Hematopoietic multipotent progenitor cell treated with erythropoietin and hydrocortisone succinate and interleukin-3 and kit ligand, for 17 days (in vitro differentiated cells): ENCODE measurements at places on chromosomes 4 and X.

- no peak for DNase-seq
Measured at GRCh38 chrX:14125462-14125861, 95.8 kb upstream of the GEMIN8 start.

DNA sequence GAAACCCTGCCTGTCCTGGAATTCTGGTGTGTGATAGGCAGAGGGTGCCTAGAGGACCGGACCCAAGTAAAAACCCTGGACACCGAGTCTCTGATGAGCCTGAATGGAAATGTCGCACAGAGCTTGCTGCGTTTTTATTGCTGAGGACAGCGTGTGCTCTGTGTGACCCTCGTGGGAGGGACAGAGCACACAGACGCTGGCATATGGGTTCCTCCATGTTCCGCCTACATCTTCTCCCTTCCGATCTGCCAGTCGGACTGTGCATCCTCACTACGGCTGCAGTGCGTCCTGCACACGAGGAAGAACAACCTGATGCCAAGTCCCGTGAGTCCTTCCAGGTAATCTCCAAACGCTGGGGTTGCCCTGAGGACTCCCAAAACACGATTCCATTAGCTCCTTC, 68.3 kb downstream of the AFAP1 start:
- DNase-seq, result no peak

- no peak for DNase-seq
Measured at GRCh38 chrX:20361081-20361889, 94.6 kb upstream of the RPS6KA3 start.

DNA sequence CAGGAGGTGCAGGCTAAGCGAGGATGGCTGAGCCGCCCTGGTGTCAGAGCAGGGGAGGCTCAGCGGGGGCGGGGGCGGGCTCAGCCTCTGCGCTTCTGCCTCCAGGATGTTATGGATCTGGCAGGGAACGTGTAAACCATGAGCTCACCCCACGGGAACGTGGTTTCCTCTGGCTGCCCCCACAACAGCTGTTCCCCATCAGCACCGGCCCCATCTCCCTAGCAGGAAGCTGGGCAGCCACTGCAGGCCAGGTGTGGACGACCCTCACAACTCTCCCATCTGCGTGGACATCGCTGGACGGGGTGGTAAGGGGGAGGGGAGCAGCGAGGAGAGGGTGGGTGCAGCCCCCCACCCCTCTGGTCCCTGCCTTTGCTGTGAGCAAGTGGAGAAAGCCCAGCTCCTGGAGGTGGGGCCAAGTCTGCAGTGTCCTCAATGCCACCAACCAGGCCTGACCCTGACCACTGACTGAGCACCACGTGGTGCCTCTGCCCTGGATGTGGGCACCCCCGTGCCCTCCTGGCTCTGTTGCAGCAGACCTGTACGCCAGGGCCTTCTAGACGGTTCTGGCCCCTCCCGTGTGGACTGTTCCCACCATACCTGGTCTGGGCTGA, 28.1 kb upstream of the SPON2 start:
- DNase-seq, result no peak

DNA sequence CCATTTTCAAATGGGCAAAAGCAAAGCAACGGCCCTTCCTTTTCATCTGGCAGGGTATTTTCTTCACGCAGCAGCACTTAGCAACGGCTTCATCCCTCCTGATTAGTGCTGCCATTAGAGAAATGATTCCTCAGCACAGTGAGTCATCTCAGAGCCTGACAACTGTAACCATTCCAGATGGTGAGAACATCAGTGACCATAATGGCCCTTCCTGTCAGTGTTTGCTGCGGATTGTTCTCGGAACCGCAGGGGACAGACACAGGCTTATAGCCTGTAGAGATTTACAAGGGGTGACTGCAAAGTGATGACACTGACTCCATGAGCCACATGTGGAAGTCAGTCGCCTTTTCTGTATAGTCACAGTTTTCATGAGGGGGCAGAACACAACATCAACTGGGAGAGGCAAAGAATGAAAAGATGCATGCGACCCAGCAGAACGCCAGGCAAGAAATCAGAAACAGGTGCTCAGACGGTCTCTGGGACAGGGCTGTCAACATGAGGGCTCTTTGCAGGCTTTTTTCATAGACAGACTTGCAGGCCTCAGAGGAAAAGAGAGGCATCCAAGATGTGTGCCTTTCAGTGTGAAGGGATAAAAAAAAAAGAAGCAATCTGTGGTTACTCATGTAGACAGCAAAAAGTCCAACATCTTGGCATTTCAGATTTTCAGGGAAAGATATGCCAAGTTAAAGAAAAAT, 69.9 kb upstream of the FBXW7 start:
- no peak for DNase-seq

DNA sequence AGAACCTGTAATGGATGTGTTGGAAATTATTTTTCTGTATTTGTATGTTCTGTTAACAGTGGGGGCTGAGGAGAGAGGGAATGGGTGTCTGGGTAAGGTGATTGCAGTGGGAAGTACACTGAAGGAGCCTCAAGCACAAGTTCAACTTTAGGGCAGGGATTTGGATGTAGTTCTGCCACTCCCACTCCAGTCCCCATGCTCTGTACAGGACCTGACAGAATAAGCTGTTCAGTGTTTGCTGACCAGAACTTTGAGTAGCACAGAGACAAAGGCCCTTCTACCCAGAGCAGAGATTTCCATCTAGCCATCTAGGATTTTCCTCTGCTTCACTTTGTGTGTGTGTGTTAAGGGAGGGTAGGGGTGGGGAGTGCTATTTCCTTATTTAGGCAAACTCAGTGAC, 49.2 kb downstream of the VSIG4 start:
- DNase-seq, result no peak

- DNase-seq, result no peak
Measured at GRCh38 chr4:169870507-169870906, 112.8 kb upstream of the HPF1 start.

DNA sequence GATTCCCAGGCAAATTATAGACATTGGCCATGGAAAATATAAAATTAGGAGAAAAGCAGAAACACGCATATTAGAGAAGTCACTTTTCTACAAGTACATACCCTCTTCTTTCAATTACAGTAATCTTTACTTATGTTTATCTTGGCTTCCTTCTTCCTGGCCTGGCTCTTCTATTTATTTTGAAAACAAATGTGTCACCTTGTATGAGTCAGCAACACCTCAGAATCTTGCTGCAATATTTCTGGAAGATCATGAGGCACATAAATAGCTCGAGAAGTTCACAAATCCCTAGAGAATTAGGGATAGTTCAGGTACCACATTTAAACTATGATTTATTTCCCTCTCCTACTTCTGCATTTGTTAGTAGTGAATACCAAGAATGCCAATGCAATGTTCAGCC, 124.6 kb downstream of the ANOS1 start:
- no peak for DNase-seq

GRCh38 chrX:12711435-12712040, 79.7 kb upstream of the PRPS2 start:
- DNase-seq, result no peak

- DNase-seq, result no peak
Measured at GRCh38 chr4:88822034-88822789, 124.6 kb upstream of the NAP1L5 start.

DNA sequence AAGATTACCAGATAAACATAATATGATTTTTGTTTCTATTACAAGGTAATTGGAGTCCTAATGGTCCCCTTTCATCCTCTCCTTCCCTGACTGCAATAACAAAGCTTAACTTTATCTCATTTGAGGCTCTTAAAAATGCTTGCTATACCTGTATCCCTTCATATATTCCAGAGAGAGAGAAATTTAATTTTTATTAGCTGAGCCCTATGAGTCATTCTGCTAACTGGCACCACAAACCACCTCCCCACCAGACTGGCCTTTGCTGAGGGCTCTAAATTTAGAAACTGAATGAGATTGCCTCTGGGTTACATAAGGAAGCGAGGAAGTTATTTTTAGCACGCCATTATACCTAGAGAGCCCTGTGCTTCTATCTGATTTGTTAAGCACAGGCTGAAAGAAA, 27.4 kb downstream of the CBLL2 start:
- DNase-seq, result no peak

DNA sequence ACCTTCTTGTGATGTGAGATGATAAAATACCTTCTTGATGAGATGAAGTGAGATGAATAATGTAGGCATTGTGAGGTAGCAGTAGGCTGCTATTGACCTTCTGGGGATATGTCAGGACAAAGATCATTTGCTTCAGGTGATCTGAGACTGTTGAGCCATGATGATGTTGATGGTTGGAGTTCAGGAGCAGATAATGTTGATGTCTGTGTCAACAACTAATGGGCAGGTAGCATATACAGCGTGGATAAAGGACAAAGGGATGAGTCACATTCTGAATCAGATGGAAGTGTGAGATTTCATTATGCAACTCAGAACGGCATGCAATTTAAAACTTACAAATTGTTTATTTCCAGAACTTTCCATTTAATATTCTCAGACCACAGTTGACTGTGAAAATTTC, 57.3 kb downstream of the RAP1GDS1 start:
- no peak for DNase-seq

DNA sequence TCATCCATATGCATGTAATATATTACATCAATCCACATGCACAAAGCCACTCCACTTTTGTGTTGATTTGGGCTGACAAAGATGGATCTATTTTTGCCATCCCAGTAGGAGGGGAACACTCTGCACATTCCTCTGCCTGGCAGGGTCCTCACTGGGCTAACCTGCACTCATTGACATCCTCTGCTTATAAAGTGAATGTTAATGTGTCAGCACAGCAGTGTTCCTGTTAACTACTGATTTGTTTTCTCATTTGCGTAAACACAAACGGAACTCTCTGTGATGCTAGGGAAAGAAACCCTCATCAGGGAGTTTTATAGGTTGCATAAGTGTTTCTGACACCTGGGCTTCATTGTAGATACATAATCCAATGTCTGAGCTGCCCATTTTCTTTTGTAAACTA, 826.0 kb downstream of the RAB28 start:
- no peak for DNase-seq

- DNase-seq, result no peak
Measured at GRCh38 chrX:69051901-69052300, 113.4 kb downstream of the PJA1 start.

DNA sequence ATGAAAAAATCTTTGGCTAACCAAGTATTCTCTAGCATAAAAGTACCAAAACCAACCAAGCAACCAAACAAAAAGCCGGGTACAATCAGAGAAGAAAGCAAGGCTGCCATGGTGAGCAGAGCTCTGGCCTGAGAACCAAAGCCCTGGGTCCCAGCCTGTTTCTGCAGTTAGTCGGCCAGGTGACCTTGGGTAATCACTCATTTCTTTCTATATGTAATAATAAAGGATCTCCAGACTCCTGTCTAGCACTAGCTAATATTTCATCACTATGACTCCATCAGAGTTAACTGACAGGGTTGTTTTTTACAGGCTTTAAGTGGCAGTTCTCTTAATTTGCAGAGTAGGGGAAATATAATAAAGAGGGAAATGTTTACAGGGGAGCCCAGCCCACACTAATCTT, 34.0 kb upstream of the RASGEF1B start:
- DNase-seq, result no peak

DNA sequence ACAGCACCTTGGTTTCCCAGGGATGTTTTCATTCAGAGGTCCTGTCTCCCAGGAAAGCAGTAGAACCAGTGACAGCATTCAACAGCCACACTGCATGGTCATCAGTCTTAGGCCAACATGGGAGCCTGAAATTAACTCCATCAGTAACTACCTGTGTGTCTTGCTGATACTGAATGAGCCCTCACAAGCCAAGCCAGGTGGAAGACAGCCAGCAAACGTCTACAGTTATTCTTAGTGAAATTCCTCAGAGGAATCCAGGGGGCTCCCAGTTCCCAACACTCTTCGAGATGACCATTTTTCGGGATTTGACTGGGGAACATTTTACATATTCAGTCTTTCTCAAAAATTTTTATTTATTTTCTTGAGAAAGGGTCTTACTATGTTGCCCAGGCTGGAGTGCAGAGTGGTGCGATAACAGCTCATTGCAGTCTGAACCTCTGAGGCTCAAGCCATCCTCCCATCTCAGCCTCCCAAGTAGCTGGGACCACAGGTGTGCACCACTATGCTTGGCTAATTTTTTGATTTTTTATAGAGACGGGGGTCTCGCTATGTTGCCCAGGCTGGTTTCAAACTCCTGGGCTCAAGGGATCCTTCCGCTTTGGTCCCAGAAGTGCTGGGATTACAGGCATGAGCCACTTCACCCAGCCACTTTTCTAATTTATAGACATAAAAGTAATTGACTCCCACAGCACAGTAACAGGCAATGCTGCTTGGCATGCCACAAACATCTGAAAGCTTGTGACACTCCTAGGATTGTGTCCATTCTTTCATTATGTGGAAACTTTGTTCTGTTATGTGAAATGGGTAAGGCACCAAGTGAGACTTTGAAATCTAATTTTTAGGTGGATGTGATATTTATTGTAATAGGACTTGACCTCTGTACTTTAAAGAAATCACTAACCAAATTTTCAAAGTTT, 116.9 kb downstream of the SOWAHB start:
- DNase-seq, result no peak

DNA sequence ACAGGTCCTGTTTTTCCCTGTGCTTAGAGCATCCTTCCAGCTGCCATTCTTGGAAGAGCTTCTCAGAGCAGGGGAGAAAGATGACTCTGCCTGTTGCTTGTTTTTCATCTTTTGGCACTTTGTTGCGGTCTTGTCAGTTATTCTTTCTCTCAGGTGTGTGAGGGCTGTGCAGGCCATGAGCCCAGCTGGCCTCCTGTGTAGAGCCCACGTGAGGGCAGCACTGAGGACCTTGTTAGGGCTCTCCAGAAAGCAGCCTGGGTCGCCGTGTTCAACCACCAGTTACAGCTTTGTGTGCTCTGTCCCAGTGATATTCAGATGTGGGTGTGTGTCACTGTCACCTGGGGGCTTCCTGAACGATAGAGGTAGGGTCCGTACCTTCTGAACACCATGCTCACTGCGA, 52.8 kb downstream of the NOP14 start:
- no peak for DNase-seq

DNA sequence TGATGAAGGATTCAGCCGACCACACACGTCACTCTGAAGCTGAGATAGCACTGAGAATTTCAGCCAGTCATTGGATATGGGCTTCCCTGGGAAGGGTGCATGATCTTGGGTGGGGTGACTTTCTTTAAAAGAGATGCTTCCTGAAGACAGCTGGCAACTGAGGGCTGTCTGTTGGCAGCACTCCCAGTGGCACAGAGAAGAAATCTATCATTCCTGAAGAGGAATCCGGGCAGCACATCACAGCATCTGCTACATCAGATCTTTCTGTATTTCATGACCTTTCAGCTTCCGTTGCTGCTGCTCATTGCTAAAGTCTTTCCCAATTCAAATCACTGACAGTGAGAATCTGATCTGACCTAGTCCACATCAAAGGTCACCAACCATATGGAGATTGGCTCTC, 193.8 kb upstream of the RBPJ start:
- no peak for DNase-seq

DNA sequence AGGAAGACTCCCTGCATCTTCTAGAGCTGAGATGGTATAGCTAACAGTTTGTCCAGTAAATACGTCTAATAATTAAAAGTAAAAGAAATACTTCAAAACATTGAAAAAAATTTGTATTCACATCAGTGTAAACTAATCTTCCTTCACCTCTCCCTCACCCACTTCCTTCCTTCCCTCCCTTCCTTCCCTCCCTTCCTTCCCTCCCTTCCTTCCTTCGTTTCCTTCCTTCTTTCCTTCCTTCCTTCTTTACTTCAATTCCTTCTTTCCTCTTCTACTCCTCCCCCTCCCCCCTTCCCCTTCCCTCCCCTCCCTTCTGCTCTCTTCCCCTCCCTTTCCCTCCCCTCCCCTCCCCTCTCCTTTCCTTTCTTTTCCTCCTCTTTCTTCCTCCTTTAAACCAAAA, 103.7 kb downstream of the POU4F2 start:
- no peak for DNase-seq
